Caudate nucleus (tissue), 63 donors: ENCODE measurements at places on chromosomes 16 and 17.

- no peak for DNase-seq
Measured at GRCh38 chr17:7207120-7208001, 12.3 kb downstream of the DLG4 start.

DNA sequence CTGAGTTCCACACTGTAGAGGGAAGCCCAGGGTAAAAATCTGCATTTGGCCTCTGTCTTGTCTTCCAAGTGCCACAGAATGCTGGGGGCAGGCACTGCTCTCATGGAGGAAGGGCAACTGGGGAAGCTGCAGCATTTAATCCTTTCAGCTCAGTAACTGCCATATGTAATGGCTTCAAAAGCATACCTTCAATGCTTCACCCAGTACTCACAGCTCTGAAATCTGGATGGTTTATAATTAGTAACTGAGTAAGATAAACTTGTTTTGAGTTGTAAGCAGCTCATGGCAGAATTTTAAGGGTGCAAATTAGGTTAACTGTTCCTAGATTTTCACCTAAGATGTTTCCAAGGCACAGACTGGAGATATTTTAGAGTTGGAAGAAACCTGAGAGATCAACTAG, 24.5 kb downstream of the PMP22 start:
- no peak for DNase-seq

DNA sequence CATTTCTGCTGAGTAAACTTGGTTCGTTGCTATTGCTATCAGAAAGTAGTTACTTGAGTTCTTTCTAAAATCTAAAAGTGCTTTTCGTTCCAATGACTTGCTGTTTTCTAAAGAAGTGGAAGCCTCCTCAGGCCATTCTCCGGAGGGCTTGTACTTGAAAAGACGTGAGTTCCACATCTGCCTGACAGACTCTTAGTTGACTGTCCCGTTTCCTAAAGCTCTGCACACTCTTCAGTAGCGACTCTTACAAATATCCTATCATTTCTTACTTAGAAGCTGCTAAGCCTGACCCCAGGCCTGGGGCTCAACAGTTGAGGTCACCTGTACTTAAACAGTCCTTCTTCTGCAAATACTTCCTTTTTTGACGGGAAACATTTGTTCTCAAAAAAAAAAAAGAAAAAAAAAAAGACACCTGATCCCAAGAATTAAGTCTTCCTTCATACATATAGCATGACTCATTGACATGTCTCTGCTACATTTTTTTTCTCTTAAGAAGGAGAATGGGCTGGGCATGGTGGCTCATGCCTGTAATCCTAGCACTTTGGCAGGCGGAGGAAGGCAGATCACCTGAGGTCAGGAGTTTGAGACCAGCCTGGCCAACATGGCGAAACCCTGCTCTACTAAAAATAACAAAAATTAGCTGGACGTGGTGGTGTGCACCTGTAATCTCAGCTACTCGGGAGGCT, 61.5 kb downstream of the DHRS7C start:
- DNase-seq: no peak

DNA sequence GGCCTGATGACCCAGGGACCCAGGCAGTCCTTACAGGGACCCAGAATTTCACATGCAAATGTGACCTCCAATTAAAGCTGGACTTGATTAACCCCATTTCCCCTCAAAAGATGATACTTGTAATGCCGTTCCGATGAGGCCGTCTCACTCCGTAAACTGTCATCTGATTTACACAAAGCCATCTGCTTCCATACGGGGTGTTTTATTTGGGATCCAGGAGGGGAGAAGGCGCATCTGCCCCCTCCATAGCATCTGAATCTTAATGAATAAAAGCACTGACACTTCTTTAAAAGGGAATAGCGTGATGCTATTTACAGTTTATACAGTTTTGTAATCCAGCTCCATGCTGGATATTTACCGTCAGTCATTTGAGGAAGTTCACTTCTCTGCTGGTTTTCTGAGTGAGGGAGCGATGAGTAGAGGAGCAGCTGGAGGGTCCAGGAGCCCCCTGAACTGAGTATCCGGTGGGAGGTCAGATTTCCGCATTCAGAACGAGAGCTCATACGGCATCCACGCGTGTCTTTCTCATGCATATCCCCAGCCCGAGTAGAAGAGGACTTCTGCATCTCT, 452.7 kb downstream of the WWOX start:
- no peak for DNase-seq

DNA sequence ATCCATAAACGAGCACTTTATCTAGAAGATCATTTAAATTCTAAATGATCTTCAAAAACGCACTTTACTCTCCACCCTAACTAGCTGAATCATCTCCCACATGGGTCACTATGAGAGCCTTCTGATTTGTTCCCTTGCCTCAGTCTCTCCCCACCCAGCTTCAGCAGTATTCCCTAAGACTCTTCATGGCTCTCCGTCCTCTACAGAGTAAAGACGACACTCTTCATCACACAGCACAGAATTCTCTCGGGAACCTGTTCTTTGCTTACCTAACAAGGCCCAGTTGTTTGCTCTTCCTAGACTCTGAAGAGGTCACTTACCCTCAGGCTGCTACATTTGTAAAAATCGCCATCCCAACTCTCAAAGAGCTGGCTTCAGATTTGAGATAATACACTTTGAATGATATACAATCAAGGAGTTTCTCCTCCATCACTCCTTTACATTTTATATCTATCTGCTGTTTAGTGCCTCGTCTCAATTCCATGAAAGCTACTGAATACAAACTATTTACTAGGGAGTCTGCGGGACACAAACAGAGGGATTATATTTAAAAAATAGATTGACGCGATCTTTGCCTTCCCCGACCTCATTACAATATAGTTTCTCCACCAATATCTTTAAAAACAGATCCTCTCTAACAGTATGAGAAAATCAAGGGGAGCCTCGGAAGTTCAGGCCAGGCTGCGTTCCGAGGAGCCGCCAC, 511 bp upstream of the LIG3 start:
- no peak for DNase-seq

GRCh38 chr17:77393274-77393600, 252.5 kb downstream of the SEC14L1 start:
- no peak for DNase-seq

GRCh38 chr17:31509095-31509804, 117.8 kb downstream of the RAB11FIP4 start:
- no peak for DNase-seq

GRCh38 chr16:73020409-73020884, 27.5 kb downstream of the ZFHX3 start:
- peak; percentile 23 for DNase-seq

DNA sequence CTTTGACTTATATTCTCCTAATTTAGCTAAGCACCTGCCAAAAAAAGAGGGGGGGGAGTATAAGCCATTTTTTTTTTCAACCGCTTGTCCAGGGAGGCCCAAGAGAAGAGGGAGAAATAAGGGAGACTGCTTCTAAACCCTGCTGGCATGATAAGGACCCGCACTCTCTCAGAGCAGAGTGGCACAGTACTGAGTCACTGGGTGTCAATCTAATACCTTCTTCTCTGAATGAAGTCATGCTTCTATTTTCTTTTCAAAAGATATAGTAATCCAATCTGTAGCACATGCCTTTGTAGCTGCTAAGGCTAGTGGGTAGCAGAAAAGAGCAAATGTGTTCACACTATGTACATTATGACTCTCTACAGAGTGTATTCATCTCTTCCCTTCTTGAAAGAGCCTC, 34.9 kb upstream of the CACNG3 start:
- no peak for DNase-seq
